Lung (tissue), 17 donors: ENCODE measurements at places on chromosomes 12 and 14.

GRCh38 chr12:101051901-101052550 is 158.0 kb downstream of the SLC5A8 start:
- DNase-seq, result peak; percentile 11

- DNase-seq, result no peak
Measured at GRCh38 chr14:99038431-99038820, 233.6 kb downstream of the BCL11B start.

GRCh38 chr12:81811778-81812125 is 52.6 kb upstream of the PPFIA2 start:
- DNase-seq, result no peak

GRCh38 chr14:65110525-65110924 is 8.2 kb upstream of the MAX start:
- no peak for DNase-seq

DNA sequence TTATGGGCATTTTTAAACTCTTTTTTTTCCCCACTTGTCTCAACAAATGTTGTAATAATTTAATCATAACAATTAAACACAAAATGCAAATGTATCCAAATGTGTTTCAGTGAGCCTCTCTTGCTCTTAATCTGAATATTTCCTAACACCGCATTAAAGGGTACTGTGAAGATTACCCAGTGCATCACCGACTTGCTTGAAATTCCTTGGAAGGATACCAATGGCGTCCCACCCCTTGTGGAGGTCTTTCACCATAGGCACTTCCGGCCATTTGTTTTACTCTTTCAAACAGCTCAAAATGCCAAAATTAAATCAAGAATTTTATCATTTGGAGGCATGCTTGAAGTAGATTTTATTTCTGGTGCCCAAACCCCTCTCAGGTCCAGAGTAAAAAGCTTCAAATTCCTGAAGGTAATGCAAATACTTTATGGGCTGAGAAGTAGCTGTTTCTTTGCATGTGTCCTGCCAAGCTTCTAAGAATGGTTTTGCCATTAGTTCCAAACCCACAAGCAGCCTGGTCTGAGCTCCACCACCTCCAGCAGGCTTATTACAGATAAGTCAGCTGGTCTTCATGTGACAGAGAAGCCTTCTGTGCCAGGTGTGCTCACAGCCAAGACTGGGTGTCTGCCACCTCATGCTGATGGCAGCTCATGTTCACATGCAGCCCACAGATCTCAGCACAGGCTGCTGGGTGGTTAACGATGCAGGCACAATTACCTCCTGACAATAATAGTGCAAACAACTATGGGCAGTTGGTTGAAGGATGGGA is 16.4 kb upstream of the NUDT4 start:
- DNase-seq, result no peak

DNA sequence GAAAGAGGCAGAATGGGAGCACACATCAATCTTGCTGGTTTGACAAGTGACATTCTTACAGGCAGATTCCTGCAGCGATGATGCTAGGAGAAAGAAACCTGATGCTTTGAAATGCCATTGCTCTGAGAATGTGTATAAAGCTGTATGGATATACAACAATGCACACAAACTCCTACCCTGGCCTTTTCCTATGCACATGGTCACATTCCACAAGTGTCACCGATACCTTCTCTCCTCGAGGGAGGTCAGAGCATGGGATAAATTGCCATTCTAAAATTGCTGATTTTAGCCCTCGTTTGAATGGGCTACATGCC is 11.9 kb downstream of the FGF6 start:
- no peak for DNase-seq

DNA sequence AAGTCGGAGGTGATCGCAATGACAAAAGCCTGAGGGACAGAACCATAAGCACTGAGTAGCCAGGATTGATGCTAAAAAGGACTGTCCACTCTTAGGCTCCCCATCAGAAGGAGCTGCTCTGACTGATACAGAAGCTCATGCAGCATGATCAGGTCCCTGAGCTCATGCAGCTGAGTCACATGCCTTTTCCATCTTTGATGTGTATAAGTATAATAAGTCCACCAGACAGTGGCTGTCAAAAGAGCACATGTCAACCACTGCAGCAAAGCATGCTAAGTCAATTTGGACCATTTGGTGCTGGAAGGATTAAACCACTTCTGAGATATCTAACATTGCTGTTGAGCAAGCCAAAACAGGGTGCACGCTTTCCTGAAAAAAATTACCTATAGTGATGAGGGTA is 144.1 kb downstream of the NTF3 start:
- DNase-seq, result no peak

DNA sequence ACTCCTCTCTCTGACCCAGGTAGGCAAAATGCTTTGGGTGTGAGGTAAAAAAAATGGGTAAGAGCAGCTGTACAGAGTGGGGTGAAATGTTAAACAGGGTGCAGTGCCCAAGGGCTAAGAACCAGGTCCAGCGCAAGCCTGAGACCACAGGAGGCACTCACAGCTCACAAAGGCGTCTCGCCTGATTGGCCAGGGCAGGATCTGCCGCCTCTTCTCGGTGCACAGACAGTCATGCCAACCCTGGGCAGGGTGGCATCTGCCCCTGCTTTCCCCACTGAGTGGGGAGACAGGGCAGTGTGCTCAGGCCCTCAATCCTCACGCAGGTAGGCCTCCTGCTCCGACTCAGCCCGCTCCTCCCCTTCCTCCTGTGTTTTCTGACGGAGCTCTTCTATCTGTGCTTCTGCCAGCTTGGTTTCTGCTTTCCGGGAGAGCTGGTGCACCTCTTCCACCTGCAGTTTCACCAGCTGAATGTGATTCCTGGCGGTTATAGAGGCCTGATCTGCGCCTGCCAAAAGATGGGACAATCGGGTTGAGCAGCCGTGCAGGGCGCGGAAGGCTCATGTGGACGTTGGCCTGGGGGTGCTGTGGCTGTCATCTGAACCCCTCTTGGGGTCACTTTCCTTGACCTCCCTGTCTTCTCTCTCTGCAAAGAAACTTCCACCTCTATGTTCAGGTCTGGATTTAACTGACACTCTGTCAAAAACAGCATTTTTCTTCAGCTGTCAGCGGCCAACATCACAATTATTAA is 4.7 kb downstream of the B3GNT4 start:
- DNase-seq, result no peak

- DNase-seq, result no peak
Measured at GRCh38 chr12:80892597-80893445, 44.9 kb downstream of the LIN7A start.

DNA sequence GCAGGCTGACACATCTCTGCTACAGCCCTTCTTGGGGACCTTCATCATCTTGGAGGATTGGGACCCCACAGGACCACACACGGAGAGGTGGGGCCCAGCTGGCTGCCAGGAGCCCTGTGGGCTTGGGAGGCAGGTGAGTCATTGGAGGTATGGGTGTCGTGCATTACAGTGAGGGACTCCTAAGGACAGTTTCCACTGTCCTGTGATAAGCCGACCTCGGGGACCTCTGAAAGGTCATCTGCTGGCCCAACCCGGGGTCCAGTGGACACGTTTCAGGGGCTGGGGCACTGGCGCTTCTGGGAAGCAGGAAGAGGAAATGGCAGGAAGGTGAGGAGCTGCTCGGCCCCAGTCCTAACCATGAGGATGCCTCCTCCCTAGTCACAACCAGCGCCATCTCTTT is 238.0 kb downstream of the BCL11B start:
- no peak for DNase-seq

- DNase-seq, result peak; percentile 14
Measured at GRCh38 chr12:71558445-71558844, 105.2 kb downstream of the ZFC3H1 start.

DNA sequence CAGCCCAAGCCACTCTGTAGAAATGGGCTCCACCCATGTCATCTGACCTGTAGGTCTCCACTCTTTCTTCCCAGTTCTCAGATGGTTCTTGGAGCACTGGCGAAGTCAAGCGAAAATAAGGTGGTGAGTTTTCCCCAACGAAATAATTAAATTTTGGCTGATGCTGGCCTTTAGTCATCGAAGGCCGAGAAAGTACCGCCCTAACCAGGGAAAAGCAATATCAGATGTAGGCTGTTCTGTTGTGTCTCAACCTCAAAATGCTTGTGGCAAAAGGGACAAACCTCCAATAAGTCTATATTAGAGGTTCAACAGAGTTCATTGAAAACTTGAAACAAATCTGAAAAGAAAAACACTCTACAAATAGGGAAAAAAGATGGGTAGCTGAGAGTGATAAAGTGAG is 48.6 kb upstream of the BCAT1 start:
- DNase-seq, result no peak

DNA sequence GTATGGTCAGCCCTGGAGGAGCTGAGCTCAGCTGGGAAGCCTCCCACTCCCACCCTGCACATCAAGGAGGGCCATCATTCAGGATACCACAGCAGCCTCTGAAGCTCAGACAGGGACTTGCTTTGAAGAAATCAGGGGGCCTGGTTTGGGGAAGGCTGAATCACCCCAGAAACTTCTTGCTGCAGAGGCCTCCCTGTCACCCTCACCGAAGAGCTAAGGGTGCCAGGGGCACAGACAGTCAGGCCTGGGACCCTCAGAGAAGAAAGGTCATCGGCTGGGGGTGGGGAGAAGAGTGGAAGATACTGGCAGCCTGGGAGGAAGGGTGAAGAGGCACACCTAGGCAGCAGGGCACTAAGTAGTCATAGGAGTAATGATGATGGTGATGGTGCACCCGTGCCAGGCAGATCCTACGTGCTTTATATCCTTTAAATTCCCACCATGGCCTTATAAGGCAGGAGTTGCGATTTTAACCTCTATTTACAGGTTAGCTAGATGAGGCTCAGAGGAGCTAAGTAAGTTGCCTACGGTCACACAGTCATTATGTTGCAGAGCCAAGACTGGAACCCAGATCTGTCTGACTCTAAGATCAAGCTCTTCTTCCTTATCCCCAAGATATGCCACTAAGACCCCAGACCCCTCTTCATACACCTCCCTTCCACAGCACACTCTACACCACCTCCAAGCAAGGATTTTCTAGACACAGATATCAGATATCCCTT is 28.5 kb upstream of the PNMA1 start:
- DNase-seq, result no peak

DNA sequence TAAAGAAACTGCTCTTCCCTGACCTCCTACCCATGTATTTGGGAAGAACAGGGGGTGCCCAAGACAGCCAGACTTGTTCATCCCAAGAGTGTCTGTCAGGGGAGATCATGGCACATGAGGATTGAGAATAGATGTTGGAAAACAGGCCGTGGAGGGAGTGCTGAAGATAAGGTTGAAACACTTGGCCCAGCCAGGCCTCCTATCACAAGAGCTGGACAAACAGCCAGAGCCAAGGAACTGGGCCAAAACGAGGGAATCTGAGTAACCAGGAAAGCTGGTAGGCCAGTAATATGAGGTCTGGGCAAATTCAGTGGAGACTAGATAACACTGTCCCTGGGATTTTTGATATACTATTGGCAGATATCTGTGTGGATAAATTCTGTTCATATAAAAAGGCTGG is 161.7 kb downstream of the TMX1 start:
- no peak for DNase-seq

DNA sequence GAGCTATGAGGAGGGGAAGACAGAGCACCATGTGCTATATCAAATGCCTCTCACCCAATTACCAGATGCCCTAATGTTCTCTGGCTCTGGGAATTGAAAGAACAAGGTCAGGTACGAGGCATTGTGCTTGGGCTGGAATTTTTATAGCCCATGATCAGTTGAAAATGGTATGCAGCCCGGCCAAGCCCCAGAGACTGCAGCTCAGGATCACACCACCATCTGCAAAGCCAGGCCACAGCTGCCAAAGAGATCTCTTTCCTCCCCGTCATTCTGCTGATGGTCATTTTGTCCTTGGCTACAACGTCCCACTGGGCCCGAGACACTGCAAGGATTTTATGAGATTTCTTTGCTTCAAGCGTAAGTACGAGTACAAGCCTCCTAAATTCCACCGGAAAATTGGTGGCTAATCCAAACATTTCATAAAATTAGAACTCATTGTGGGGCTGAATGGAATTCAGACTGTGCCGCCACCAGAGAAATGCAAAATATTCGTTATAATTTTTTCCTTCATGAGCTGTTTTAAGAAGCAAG is 15.1 kb downstream of the NUAK1 start:
- peak; percentile 42 for DNase-seq

GRCh38 chr14:79856381-79856780 is 354.9 kb downstream of the DIO2 start:
- no peak for DNase-seq

DNA sequence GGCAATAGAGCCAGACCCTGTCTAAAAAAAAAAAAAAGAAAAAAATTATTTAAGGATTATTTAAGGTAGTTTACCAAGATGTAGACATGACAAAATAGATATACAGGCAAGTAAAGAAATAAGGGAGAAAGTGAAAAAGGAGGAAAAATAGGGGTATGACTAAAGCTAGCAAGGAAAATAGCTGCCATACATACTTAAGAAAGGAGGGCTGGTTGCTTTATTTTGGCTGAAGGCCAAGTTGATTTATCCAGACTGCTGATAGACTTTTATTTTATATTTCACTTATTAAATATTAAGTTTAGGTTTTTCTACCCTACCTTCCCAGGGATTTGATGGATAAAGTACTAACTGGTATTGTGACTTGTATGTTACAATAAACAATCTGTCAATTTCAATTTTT is 8.3 kb upstream of the AEBP2 start:
- no peak for DNase-seq

DNA sequence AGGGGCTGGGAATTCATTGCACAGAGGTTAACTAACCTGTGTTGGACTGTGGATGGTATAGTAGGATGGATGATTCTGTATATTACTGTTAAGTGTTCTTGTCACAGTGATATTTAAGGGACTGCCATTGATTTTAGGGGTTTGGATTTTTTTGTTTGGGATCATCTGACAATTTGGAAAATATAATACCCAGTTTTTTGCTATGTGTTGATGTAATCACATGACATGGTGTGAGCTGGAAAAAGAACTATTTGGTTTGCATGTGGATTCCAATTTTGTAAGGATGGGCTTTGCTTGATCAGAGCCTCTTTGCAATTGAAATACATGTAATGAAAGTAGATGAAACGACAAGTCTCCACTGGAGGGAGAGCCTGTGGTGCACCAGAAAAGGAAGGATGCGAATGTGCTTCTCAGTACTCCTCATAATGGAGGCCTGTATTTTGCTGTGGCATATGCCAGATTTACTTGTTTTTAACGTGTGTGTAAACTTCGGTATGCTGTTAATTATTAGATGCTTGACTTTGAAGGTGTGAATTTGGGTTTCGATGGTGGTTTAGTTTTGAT is 2.7 kb downstream of the DYRK2 start:
- DNase-seq, result no peak

- DNase-seq, result no peak
Measured at GRCh38 chr12:44053549-44054127, 217.8 kb downstream of the TMEM117 start.
